Esophagus squamous epithelium (tissue), 5 donors: ENCODE measurements at places on chromosomes 6 and 20.

GRCh38 chr6:168756009-168756634 lies 315.1 kb downstream of the SMOC2 start:
- DNase-seq = no peak

DNA sequence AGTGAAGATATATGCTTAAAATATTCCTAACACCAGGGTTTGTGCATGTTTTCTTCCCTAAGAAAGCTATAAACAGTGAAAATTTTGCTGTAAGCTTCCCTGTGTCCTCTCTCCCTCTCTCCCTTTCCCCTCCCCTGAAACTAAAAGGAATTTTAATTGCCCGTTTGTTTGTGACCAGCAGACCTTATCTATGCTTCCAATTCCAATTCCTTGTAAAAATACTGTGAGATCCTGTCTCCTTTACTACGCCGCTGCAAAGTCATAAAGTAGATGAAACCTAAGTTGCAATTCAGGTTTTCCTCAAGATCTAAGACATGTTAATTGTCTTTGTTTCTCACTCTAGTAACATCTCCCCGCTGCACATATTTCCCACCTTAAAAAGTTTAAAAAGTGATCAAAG lies 82.3 kb downstream of the DNAH8 start:
- no peak for DNase-seq

DNA sequence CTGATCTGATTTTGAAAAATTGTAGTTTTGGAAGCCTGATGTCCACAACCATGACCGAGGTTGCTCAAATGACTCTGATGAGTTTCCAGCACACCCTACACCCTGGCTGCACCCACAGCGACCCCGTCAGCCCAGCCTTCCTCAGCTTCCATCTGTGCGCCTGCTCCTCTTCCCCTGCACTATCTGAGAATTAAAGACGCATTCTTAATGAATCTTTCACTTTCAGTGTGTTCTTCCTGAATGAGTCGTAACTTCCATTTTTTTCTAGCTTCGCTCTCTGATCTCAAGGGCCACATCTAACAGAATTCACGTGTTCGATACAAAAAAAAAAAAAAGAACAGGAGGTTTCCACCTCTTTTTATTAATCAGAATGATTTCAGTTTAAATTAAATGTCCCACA lies 21.3 kb upstream of the RREB1 start:
- DNase-seq = no peak

GRCh38 chr6:45000833-45001232 lies 327.3 kb upstream of the RUNX2 start:
- DNase-seq = no peak

DNA sequence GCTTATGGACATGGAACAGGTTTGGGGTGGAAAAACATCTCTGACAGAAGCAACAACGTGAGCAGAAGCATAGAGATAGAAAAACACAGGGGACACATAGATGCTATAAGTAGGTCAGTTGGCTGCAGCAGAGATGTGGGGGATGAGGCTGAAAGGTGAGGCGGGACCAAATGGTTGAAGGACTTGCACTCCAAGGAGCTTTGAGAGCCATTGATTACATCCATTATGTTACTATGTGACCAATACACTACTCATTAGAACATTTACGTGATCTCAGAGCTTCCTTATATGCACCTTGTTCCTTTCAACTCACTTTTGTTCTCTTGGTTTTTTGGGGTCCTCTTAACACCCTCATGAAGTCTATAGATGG lies 47.9 kb upstream of the TTPAL start:
- DNase-seq = no peak

GRCh38 chr20:37411408-37412219 lies 65.7 kb downstream of the SRC start:
- no peak for DNase-seq

GRCh38 chr6:431986-432385 lies 40.4 kb downstream of the IRF4 start:
- no peak for DNase-seq

- no peak for DNase-seq
These were observed 26.5 kb downstream of the FASTKD5 start for GRCh38 chr20:3133155-3133554.

GRCh38 chr6:39812853-39813533 lies 20.8 kb downstream of the DAAM2 start:
- no peak for DNase-seq

DNA sequence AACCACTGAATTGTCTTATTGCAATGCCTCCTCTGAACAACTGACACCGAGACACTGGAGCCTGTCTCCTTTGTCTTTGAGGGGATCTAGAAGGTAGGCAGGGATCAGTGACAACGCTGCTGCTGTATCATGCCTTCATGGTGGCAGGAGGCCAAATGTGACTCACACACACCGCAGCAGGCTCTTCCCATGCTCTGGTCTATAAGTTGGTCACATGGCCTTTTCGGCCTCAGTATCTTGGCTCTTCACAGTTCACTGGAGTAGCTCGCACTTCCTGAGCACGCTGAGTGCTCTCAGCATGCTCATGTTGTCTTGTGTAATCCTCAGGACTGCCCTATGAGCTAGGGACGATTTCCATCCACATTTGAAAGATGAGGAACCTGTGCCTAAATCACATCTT lies 167.4 kb upstream of the PCSK2 start:
- DNase-seq = no peak
